Fibroblast of skin of right biceps (primary cell): ENCODE measurements at places on chromosomes 7 and 10.

GRCh38 chr10:113454341-113455061, 98.4 kb upstream of the HABP2 start:
- peak; percentile 36 for DNase-seq

- DNase-seq = no peak
Observed at GRCh38 chr7:48755061-48755555, 169.2 kb upstream of the CDC14C start.

DNA sequence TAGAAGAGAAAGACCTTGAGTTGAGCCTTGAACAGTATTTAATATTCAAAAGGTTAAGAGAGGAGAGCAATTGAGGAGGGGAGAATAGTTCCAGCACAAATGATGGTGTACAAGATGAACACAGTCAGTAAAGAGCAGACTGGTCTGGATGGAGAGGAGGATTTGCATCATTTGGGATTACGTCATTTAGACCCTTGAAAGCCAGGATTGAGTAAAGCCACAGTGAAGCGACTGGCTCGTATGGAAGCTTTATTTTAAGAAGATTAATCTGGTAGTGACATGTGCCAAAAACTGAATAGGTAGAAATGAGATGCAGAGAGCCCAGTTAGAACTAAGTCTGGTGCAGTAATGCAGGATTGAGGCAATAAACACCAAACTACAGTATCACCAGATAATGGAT, 52.6 kb downstream of the TRUB1 start:
- DNase-seq = no peak

- DNase-seq = peak; percentile 98
Observed at GRCh38 chr10:119190353-119190752, 11.7 kb upstream of the PRDX3 start.

DNA sequence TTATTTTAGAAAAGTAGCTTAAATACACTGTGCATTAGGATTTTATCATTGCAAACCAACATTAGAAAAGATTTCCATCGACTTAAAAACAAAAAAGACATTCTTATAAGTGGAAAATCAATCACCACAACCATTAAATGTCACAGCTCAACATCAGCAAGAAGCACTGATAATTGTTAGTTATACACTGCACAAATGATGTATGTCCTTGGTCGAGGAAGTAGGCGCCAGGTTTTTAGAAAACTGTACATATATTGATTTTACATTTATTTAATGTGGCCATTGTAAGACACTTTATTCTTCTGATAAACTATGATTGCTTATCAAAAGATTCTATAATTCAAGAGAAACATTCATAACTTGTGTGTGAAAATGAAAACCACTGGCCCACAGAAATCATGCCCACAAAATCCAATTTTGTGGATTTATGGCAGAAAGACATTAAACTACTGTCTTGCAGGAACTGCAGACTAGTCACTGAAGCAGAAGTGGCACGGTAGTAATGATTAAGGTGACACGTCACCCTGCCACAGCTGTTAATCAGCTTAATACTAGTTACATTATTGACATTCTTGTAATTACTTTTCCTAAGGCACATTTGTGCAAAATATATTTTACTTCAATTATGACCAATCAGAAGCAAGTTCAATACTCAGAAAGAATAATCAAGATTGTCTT, 79.4 kb downstream of the VPS41 start:
- no peak for DNase-seq

- no peak for DNase-seq
Observed at GRCh38 chr10:47445720-47446119, 38.2 kb downstream of the ANXA8 start.

DNA sequence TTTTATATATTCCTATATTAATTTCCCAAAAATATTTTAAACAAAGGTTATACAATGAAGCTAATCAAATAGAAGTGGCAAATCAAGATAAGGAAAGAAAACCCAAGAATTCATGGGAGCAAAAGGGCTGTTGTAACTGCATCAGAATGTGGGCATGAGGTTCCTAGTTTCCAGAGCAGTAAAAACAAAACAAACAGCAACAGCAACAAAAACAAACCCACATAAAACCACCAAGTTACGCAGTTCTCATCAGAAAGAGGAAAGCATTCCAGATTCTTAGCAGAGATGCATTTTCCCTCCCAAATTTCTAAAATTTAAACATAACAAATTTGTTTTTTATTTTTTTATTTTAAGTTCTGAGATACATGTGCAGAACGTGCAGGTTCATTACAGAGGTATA, 34.8 kb upstream of the MSMB start:
- DNase-seq = no peak

GRCh38 chr10:72638586-72639440, 12.9 kb upstream of the MICU1 start:
- DNase-seq = no peak

- DNase-seq = no peak
Observed at GRCh38 chr7:155856656-155857055, 44.4 kb upstream of the SHH start.

GRCh38 chr10:18113881-18114280, 26.3 kb upstream of the CACNB2 start:
- DNase-seq = peak; percentile 4

DNA sequence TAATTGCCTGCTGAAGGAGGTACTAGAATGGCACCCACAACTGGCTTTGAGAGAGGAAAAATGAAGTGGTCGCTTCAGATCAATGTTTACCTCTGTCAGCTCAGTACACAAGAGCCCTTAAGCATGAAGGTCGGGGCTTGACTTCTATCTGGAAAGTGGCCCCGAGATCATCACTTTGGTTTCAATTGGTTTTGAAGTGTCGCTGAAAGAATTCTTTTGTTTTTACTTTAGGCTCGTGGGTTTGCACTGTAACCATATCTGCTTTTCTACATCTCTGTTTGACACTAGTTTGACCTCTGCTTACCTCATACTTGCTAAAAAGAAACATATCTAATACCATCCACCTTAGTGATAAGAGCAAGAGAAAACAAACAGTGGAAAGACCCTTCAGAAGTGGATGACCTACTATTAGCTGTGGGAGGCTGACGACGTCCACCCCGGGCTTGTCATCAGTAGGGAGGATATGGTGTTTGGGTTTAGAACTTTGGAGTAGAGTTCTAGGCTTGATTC, 361.8 kb downstream of the GATA3 start:
- no peak for DNase-seq

GRCh38 chr10:88833723-88834122, 17.9 kb downstream of the ANKRD22 start:
- no peak for DNase-seq

GRCh38 chr10:100522945-100523344, 3.3 kb upstream of the SEC31B start:
- no peak for DNase-seq

DNA sequence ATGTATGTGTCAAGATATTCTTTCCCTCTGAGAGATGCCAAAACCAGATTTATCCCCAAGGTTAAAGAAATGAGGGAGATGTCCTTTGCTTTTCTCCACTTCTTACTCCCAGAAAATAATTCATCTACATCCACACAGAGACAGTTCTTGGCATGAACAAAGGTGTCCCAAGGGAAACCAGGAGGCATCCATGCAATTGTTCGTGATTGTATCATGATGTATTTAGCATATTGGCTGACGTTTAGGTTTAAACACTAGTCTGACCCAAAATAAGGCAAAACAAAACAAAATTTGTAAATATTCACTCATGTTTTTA, 223.9 kb downstream of the C7orf25 start:
- no peak for DNase-seq

DNA sequence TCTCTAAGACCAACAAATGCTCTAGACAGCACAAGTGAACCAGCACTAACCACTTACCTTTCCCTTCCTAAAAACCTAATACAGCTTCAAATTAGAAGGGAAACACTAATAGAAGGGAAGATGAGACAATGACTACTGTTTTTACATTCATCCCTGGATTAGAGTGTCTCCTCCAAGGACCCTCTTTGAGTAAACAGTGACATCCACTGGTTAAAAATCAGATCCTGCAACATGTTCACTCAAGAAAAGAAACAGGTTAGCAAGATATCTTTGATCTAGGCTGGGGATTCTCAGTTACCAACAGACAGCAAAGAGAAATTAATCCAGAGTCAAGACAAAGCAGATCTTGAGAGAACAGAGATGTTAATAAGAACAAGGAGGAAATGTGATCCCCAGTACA, 177.7 kb upstream of the GHITM start:
- DNase-seq = no peak

GRCh38 chr7:23691320-23691719, 11.3 kb downstream of the FAM221A start:
- DNase-seq = no peak

- no peak for DNase-seq
Observed at GRCh38 chr7:75055155-75055554, 18.4 kb downstream of the RCC1L start.

GRCh38 chr10:6755781-6756460, 175.8 kb upstream of the PRKCQ start:
- no peak for DNase-seq

GRCh38 chr7:15600298-15600697, 38.5 kb upstream of the AGMO start:
- no peak for DNase-seq

DNA sequence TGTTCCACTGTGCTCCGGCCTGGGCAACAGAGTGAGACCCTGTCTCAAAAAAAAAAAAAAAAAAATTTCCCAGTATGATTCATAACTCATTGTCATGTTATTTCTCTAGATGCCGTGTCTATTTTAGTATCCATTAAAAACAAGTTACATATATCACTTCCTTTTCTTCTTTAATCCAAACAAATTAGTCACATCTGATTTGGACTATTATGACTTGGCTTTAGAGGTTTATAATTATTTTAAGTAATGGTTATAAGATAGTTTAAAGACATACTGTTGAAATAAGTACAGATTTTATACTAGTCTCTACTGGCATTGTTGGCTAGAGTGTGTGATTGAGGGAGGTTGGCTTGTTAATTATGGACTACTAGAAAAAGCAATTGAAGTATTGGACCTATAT, 53.3 kb downstream of the ZMYND11 start:
- DNase-seq = peak; percentile 20

GRCh38 chr7:84985073-84985784, 201.6 kb downstream of the SEMA3D start:
- no peak for DNase-seq
